ENCODE measurements at places on chromosomes 13 and 19.

DNA sequence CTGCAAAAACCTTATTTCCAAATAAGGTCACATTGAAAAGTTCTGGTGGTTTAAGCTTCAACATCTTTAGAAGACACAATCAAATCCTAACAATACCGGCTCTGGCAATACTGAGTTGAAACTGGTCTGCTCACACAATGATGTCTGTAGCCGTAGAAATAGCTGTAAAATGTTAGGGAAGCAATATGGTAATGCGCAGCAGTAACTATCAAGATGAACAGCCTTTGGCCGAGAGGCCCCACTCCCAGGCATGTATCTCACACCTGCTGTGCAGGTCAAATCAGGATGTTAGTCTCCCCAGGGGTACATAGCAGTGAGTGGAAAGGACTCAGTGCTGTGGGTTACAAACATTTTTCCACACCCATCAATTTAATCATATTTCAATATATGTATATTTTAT lies 207.1 kb downstream of the KATNAL1 start:
- no peak for DNase-seq

- no peak for DNase-seq
These were observed 52.2 kb downstream of the RFC3 start for GRCh38 chr13:33870046-33870668.

- no peak for DNase-seq
These were observed 26.0 kb downstream of the FPR3 start for GRCh38 chr19:51820831-51821446.

GRCh38 chr19:12790628-12791344 lies 500 bp upstream of the JUNB start:
- no peak for DNase-seq

GRCh38 chr13:113542751-113543424 lies 41.7 kb upstream of the TFDP1 start:
- DNase-seq = no peak

GRCh38 chr13:77358001-77358400 lies 31.1 kb upstream of the MYCBP2 start:
- DNase-seq = no peak

GRCh38 chr19:49073514-49074378 lies 1.2 kb upstream of the KCNA7 start:
- DNase-seq = no peak

GRCh38 chr19:17259118-17259780 lies 5.3 kb downstream of the USHBP1 start:
- DNase-seq = no peak

GRCh38 chr13:61695147-61695546 lies 279.5 kb upstream of the PCDH20 start:
- DNase-seq = no peak

- DNase-seq = no peak
These were observed 2.1 kb downstream of the ERFL start for GRCh38 chr19:41926028-41926762.

DNA sequence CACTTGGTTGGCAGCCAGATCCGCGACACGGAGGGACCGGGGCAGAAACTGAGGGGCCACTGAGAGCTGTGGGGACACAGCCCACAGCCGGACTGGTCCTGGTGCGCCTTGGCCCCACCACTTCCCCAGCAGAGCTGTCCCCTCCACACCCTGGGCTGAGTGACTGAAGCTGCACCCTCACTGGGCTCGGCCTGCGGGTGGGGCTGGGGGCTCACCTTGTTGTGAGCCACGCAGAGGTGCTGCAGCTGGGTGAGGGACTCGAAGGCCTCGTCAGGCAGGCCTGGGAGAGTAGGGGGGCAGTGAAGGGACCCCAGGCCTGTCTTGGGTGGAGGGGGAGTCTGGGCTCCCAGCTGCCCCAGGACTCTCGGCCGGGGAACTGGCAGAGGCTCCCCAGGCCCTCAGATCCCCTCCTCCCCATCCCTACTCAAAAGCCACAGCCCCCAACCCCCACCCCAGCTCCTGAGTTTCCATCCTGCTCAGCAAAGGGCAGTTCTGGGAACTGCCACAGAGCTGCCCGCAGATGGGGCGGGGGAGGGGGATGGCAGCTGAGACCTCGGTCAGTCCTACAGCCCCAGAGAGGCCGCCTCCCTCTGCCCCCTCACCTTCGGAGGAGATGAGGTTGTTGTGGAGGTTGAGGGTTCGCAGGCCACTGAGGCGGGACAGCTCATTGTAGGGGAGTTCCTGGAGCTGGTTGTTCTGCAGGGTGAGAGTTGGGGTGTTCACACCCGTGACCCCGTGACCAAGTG lies 2.3 kb downstream of the PODNL1 start:
- DNase-seq = no peak

- DNase-seq = no peak
These were observed 247.3 kb upstream of the MAB21L1 start for GRCh38 chr13:35723821-35724220.

GRCh38 chr13:98819382-98820010 lies 67.0 kb upstream of the SLC15A1 start:
- DNase-seq = no peak

DNA sequence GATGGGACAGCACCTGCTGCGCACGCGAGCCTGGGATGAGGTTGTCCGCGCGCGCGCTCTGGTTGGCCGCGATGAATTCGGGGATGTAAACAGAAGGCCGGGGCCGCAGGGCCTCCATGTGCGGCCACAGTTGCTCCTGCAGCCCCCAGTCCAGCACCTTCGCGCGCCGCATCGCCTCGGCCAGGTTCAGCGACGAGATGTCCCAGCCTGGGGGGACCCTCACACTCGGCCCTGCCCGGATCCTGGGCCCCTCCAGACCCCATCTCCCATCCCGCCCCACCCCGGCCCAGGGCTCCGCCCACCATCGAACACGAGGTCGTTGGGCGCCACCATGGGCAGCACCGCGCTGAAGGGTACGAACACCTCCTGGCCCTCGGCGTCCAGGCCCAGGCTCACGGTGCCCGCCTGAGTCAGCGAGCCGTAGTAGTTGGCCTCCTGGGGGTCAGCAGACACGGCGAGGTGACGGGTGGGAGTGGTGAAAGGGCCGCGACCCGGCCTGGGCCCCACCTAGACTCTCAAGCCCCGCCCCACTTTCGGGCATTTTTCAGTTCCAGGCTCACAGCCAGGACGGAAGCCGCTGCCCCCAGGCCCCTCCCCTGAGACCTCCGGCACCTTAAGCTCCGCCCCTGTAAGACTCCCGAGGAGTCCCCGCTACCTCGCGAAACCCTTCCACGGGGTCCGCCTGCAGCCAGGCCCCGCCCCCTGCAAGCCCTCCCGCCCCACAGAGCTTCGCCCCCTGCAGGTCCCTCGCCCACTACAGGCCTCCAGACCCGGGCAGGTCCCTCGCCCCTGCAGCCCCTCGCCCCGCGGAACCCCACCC lies 1.1 kb downstream of the ISYNA1 start:
- peak; percentile 88 for DNase-seq

GRCh38 chr19:28634837-28635236 lies 578.1 kb downstream of the UQCRFS1 start:
- no peak for DNase-seq

DNA sequence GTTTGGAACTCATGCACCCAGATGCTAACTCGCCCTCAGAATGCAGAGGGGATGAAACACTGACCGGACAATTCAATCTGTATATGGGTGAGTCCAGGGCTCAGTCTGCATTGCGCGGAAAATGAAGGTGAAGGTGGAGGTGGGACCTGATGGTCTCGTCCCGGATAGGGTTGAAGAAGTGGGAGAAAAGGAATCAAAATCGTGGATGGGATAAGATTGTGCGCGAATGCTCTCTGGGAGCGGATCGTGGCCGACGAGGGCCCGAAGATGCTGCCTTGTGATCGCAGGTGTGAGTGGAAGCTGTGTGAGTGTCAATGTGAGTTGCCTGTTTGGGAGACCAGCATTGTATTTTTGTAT lies 594 bp upstream of the ZNF850 start:
- DNase-seq = no peak

- no peak for DNase-seq
These were observed 24.9 kb upstream of the PNMA8B start for GRCh38 chr19:46520616-46521015.

- no peak for DNase-seq
These were observed 6.4 kb downstream of the METTL21C start for GRCh38 chr13:102688306-102688973.

DNA sequence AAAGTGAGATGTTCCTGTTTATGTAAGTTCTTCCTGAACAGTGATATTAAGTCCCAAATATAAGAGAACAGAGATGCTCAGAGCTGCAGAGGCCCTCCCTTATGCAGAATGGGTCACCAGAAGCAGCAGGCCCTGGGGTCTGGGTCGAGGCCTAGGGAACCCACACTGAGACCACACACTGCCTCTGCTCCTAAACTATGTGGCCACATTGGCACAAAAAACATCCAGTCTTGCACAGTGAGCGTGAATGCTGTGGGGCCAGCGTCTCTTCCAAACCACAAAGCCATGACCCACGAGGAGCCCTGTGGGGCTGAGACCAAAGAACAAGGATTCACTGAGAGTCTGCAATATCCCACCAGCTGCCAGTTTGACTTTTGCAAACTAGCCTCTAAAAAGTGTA lies 23.6 kb downstream of the PROZ start:
- DNase-seq = no peak

DNA sequence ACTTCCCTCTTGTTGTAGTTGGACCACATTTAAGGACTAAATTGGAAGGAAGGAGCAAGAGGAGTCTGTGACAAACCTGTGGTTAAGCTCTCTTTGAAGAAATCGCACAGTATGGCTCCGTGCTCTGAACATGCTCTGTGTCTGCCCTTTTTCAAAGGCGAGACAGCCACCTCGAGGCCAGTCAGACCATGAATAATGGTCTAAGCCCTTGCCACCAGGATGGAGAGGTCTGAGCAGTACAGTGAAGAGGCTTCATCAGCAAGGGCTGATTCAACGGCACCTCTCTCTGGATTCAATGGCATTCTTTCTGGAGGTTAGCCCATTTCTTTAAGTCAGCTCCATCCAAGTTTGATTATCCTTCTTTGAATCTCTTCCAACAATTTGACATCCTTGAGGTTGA lies 30.9 kb downstream of the FAM216B start:
- no peak for DNase-seq

DNA sequence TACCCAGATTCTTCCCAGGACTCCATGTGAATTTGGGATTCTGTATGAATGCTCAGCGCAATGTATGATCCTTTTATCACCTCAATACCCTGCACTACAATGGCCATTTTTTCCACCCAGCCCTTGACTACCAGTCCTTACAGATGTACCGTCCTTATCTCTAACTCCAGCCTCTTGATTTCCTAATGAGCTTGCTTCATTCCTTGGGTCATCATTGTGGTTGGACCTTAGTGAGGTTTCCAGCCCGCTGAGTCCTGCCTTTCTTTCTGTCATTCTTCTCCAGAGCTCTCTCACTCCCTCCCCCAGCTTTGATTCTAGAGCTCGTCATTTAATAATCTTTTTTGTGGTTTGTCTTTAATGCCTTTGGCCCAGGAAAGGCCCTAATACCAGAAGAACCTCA lies 438.5 kb downstream of the ZNF536 start:
- DNase-seq = no peak

DNA sequence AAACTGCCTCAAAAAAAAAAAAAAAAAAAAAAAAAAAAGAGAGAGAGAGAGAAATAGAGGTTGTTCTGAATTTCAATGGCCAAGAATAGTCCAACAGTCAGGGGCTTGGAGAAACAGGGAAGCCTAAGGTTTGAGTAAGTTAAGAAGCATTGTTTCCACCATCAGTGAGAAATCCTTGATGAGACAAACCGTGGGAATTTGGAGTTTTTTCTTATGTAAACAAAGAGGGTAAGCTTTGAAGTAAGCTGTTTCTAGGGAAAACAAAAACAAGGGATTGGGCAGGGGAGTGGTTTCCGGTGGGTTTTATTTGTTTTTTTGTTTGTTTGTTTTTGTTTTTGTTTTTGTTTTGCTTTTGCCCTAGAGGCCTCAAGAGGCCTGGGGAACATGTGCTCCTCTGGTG lies 11.2 kb upstream of the ERVV-1 start:
- no peak for DNase-seq

DNA sequence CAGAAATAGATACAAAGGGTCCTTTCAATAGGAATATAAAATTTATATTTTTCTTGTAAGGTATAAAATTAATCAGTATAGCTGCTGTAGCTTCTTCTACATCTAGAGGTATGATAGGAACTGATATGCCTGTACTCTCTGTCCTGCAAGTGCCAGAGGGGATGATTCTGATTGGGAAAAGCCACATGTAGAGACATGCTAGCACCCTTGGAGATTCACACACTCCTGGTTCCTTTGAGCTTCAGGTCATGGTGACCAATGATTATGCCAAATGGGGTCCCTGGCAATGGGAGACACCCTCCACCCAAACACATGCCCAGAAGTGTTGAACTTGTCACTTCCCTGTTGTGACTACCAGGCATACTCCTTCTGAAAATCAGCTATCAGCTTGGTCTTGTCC lies 14.7 kb upstream of the METTL21C start:
- DNase-seq = no peak

DNA sequence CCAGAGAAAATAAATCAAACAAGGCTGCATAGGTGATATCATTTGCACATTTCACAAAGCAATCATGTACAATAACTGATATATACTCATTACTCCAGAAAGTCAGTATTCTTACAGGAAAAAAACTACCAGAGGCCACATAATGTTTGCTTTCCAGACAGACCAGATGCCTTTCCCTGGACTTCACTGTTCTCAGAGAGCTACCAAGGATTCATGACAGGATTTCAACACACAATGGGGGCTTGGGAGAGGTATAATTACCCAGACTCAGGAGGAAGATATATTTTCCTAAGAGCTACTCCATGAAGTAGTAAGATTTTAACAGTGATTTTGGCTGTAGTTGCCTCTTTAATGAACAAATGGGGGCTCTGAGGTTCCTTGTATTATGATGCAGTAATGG lies 110.0 kb downstream of the FOXO1 start:
- no peak for DNase-seq

- DNase-seq = no peak
These were observed 174.9 kb downstream of the TNFSF13B start for GRCh38 chr13:108444448-108444847.

GRCh38 chr19:1457031-1457739 lies 7.3 kb downstream of the APC2 start:
- no peak for DNase-seq

- peak; percentile 67 for DNase-seq
These were observed 1.7 kb downstream of the ELL start for GRCh38 chr19:18519962-18520847.

- no peak for DNase-seq
These were observed 5.4 kb downstream of the ATP4B start for GRCh38 chr13:113652404-113653263.

DNA sequence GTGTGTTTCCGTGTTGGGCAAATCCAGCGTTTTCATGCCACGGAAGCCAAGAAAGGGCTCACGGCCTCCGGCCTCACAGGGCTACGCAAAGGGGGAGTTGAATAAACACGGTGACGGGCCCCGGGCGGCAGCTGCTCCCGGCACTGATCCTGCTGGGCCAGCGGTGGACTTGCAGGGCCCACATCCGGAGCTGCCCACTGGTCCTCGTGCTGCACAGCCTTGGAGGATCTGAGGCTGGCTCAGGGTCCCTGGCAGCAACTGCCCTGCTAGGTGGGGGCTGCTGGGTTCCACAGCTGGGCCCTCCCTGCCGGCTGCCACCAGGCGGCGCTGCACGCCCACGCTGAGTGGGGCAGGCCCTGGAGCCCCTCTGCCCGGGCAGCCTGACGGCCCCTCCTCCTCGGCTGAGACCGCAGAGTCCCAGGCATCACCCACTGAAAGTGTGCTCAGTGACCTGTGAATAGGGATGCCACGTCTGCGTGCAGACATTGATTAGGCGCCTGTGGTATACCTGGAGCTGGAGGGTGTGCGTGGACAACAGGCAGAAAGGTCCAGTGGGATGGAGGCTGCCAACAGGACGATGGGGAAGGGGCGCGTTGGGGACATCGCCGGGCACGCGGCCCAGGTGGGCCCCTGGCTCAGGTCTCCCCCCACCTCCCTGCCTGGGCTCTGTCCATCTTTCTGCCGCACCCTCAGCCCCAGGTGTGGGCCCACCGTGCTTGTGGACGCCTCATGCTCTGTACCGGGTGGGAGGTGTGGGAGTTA lies 5.3 kb upstream of the HCN2 start:
- peak; percentile 73 for DNase-seq
